ENCODE measurements at places on chromosomes 13 and 19.
A peak's percentile ranks its signal among the peaks of the same experiment; 100 is the strongest.

GRCh38 chr13:73618275-73618865 lies 515.8 kb downstream of the KLF12 start:
- no peak for DNase-seq

GRCh38 chr19:41701401-41702075 lies 6.9 kb upstream of the CEACAM5 start:
- DNase-seq = no peak

DNA sequence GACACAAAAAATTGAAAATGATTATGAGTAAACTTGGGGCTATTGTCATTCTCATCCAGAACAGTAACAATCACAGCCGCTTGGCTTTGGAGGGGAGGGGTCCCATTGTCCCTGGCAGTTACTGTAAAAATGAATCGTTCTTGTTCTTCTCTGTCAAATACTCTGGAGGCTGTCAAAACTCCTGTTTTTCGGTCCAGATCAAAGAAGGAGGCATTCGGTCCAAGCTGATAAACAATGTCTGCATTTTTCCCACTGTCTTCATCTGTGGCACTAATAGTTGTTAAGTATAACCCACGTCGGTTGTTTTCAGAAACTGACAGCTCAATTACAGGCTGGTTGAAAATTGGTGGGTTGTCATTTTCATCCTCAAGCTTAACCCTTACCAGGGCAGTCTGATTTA lies 3.4 kb downstream of the PCDH9 start:
- DNase-seq = peak; percentile 63

GRCh38 chr13:102122147-102122546 lies 279.7 kb downstream of the FGF14 start:
- no peak for DNase-seq

DNA sequence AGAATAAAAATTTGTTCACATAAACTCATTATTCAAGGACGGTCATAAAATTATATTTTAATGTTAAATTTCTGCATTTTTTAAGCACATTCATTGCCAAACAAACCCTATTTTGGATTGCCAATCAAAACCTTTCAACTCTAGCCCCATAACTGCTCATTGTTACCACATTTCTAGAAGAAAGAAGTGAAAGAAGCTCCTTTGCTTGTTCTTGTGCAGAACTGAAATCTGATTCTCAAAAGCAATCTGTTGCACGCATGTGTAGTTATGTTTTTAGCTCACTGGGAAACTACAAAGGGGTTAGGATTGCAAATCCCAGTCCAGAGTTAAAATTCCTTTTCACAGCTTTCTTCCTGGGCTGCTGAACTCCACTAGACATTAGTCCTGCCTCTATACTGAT lies 109.5 kb upstream of the MIR17HG start:
- DNase-seq = no peak

DNA sequence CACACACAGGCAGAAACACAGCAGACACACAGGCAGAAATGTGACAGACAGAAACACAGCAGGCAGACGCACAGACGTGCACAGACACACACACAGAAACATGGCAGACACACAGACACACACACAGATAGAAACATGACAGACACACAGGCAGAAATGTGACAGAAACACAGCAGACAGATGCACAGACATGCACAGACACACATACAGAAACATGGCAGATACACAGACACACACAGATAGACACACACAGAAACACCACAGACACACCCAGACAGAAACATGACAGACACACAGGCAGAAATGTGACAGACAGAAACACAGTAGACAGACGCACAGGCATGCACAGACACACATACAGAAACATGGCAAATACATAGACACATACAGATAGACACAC lies 1.3 kb downstream of the TBXA2R start:
- DNase-seq = no peak

DNA sequence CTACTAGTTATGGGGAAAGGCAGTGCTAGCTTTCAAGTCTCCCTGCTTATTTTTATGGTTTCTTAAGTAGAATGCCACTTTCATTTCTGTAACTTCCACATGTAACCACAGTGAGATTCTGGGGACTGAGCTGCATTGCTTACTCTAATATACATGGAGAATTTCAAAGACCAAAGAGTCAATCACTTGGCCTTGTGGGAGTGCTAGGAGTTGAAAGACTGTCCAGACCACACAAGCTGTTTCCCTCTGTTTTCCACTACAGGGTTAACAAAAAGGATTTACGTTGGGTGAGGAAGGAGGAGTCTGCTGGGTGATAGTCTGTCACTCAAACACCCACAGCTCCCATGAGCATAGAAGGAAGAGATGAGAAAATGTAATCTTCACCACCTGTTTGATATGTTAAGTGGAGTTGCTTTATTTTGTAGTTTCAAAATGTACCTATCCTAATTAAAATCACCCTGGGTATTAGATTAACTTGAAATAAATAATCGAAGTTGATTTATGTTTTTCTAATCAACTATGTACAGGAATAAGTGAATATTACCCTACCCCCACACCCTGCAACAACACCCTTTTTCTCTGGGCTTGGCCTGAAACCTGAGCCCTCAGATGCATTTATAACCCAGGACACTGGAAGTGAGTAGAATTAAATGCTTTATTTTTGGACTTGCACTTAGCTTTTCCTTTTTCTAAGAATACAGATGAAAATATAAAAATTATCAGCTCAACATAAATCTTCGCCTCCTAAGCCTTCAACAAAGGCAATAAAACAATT lies 225.8 kb upstream of the SLC10A2 start:
- DNase-seq = no peak

- DNase-seq = no peak
Observed at GRCh38 chr19:55642153-55643002, 1.1 kb upstream of the ZNF581 start.

DNA sequence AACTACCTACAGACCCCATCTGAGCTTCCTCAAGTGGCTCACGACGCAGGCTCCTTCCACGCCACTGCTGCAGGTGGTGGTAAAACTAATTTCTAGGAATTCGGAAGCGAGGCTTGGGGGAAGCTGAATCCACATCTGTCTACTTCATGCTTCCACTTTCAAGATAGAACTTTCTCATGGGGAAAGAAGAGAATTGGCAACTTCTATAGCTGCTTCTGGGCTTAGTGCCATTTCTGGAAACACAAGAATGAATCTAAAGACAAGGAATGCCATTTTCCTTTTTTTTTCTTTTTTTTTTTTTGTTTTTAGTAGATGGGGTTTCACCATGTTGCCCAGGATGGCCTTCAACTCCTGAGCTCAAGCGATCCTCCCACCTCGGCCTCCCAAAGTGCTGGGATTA lies 2.8 kb upstream of the NLRP12 start:
- no peak for DNase-seq

DNA sequence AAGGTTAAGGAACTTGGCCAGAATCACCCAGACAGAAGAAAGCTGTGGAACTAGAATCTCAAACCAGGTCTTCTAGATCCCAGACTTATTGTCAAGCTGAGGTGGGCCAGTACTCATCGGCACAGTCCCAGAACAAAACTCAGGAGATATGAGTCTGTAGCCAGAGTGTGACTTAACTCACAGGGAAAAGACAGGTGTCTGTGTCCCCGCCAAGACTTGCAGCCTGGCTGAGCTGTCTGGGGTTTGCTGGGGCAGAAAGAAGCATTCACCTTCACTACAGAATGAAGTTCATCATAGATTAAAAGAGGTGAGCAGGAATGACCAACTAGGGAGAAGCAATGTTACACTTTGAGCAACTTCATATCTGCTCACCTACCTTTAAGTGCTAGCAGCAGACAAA lies 257.2 kb downstream of the FOXO1 start:
- DNase-seq = no peak

GRCh38 chr13:67123165-67123564 lies 107.0 kb downstream of the PCDH9 start:
- DNase-seq = no peak

DNA sequence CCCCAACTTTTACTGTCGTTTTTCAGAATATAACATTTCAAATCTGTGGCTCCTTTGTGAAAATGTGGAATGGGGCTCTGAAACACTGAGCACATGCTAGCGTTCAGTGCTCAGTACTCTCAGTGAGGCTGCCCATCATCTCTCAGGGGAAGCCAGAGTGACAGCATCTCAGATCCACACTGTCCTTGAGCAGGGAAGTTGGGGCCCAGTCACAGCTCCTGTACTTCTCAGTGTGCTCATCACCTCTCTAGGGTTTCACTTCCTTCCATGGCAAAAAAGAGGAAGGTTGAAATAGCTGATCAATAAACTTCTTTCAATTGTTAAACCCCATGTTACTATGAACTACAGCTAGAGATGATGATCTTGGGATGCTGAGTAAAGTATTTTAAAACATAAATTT lies 565.9 kb upstream of the SPRY2 start:
- DNase-seq = no peak

- no peak for DNase-seq
Observed at GRCh38 chr13:39875111-39875987, 219.9 kb downstream of the COG6 start.

GRCh38 chr19:17951157-17951989 lies 15.5 kb upstream of the KCNN1 start:
- no peak for DNase-seq

- no peak for DNase-seq
Observed at GRCh38 chr13:38908574-38908973, 82.1 kb downstream of the STOML3 start.

DNA sequence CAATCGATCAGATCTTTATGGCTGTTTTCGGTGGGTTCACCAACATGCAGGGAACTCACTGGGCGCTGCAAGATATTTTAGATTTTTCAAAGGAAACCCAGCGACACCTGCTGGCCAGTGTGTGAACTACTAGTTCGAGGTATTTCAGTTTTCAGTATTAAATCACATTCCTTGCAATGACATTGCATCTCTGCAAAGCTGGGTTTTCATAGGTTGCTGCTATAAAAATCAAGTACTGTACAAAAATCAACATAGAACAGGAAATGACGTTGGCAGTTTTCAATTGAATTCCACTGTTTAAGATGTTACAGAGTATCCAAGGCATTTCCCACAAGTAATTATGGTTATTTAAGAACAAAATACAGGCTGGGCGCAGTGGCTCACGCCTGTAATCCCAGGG lies 17.6 kb downstream of the LIG1 start:
- DNase-seq = peak; percentile 79

DNA sequence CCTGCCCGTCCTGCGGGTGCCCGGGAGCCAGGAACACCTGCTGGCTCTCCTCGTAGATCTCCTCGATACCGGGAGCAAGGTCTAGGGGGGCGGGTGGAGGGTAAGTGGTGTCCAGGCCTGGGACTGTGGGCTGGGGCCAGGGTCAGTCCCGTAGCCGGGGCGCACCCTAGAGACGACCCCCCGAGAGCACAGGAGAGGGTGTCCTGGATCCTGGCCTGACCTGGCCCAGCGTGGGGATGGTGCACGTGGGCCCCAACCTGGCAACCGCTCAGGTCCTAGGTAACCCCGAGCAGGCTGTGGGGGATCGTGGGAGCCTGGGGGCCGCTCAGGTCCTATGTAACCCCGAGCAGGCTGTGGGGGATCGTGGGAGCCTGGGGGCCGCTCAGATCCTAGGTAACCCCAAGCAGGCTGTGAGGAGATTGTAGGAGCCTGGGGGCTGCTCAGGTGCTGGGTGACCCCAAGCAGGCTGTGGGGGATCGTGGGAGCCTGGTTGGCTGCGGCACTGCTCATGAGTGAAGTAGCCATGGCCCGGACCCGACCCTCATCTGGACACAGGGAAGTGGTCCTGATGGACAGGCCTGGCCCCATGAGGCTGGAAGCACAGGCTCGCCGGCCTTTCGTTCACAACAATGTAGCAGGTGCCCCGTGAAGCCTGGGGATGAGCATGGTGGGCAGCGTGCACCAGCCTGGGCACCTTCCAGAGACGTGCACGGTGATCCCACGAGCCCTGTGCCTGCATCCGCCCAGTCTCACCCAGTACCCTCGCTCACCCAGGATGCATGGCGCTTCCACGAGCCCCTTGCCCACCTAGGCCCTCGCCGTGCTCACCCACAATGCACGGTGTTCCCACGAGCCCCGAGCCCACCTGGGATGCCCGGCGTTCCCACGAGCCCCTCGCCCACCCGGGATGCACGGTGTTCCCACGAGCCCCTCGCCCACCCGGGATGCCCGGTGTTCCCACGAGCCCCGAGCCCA lies 6.2 kb downstream of the GPX4 start:
- DNase-seq = no peak

DNA sequence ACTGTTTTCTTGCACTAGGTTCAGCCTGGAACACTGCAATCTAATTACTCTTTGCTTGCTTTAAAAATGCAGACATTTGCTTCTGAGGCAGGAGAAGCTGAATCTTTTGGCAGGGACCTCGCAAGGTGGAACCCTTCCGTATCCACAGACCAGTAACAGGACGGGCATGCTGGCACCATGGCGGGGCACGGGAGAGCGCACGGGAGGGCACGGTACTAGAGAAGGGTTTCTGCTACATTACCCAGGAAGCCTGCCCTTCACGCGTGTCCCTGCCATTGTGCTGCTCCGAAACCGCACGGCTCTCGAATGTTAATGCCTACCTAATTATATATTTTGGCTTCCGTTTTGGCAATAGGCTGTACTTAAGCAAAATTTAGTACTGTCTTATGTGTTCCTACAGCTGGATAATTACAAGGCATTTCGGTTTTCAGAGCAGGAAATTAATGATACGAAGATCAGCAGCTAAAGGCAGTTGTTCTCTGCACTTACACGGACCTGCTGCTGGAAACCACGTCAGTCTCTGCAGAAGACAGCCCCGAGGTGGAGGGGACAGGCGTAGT lies 430.4 kb downstream of the IRS2 start:
- DNase-seq = no peak

- no peak for DNase-seq
Observed at GRCh38 chr13:99796175-99796819, 175.3 kb downstream of the ZIC5 start.

DNA sequence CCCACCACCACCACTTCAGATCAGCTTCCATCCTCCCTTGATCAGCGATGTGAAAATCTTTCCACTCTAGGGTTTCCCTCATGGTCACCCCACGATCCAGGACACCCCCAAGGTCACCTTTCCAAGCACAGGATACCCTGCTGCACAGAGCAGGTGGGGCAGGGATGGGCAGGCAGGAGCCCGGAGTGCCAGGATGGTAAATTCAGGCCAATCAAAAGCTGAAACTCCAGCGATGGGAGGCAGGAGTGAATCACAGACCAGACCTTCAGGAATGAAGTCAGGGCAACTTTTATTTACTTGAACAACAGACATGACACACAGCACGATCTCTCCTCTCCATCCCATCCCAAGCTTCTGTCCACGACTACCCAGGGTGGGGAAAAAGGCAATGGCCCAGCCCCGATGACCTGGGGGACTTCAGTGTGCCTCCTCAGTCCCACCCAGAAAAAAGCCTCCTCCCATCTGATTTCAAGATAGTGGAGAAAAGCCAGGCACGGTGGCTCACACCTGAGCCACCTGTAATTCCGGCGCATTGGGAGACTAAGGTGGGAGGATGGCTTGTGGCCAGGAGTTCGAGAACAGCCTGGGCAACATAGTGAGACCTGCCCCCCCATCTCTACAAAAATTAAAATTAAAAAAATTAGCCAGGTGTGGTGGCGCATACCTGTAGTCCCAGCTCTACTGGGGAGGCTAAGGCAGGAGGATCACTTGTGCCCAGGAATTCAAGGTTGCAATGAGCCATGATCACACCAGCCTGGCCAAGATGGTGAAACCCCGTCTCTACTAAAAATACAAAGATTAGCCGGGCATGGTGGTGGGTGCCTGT lies 39.2 kb downstream of the ZSWIM4 start:
- no peak for DNase-seq
